ENCODE measurements at places on chromosomes 6 and 20.

DNA sequence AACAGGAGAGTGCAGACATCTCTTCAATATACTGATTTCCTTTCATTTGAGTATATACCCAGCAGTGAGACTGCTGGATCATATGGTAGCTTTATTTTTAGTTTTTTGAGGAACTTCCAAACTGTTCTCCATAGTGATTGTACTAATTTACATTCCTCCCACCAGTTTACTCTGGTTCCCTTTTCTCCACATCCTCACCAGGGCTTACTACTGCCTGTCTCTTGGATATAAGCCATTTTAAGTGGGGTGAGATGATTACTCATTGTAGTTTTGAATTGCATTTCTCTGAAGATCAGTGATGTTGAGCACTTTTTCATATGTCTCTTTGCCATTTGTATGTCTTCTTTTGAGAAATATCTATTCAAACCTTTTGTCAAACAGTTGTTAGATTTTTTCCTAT lies 64.9 kb upstream of the HMGCLL1 start:
- no peak for DNase-seq

DNA sequence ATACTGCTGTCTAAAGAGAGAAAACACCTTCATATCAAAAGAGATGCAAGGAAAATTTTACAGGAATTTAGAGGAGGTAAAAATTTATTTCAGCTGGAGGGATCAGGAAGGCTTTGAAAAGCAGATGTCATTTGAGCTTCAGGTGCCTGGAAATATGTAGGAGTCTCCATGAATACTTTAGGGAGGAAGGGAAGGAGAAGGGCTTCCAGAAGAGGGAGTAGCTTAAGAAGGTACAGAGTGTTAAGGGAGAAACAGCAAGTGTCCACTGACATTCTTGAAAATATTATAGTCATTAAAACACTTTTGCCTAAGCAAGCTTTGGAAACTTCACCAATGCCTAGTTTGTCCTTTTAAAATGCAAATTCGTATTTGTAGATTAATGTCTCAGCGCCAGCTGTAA lies 27.2 kb downstream of the L3MBTL3 start:
- no peak for DNase-seq

GRCh38 chr6:71879016-71879415 lies 7.3 kb upstream of the RIMS1 start:
- DNase-seq, result no peak

DNA sequence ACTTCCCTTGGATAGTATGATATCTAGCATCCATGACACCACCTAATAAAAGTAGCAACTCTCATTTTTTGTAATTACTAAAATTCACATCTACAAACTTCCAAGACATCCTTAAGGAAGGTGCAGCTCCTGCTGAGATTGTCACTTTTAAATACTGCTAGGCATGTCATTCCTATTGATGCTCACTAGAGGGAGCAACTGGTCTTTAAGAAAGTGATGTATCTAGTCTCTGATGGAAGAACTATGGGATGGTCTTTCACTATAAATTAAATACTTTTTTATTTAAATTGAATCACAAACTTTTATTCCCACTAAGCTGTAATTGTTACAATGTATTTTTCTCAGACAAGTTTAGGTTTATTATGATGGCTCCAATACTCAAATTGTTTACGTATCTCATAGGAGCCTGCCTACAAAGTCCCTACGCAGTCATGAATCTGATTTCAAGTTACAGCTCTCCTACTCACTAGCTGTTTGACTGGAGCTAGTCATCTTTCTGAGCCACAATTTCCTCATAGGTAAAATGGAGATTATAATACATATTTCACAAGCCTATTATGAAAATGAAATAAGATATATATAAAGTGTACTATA lies 8.1 kb upstream of the TSPYL1 start:
- DNase-seq, result no peak

DNA sequence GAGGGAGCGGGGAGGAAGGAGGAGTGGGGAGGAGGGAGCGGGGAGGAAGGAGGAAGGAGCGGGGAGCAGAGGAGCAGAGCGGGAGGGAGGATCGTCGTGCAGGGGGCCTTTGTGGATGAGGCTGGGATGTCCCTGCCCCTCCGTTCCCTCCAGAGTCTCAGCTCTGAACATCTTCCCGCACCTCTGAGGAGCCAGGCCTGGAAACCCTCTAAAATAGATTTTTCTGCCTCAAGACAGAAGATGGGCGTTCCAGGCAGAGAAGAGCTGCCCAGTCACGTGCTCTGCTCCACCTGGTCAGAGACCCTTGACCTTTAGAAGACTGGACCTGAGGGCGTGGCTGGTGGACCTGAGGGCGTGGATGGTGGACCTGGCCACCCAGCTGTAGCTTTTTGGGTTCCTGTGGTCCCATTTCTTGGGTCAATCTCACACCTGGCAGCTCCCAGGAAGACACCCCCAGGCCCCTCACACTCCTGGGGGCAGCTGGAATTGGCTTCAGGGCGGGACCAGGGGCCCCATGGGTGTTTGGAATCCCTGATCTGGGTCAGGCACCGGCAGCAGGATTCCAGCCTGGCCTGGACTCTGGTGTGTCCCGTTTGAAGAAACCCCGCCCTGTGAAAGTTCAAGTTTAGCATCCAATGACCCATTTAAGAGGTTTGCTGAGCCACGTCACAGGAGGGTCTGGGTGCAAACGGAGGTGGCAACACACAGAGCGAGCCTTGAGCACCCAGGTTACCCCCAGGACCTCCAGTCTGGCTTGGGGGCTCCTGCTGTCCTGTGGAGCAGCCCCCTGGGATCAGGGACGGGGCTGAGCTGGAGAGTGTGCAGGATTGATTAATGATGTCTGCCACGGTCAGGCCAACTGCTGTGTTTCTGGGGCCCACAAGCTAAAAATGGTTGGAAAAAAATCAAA lies 96.9 kb upstream of the BHLHE23 start:
- peak; percentile 10 for DNase-seq
